ENCODE measurements at places on chromosomes 16 and 17.

GRCh38 chr16:88907768-88908167, 41.3 kb upstream of the PABPN1L start:
- DNase-seq: no peak

DNA sequence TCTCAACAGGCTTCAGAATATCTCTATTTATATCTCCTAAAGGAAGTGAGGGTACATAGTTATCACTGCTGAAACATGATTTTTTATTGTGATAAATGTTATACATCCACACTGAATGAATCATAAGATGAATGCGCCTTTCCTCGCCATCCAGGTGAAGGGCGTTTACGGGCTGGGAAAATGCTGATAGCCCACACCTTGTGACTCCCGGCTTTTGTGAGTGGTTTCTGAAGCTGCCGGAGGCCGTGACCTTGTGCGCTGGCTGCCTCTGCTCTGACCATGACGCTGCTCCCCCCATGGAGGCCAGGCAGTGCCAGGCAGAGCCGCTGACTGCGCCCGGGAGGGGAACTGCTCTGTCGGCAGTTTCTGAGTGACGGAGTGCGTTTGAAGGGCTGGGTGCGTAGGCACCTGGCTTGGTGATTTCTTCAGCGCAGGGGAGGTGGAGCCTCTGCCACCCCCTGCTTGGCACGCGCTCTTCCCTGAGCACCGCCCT, 97.2 kb downstream of the RAP1GAP2 start:
- no peak for DNase-seq

DNA sequence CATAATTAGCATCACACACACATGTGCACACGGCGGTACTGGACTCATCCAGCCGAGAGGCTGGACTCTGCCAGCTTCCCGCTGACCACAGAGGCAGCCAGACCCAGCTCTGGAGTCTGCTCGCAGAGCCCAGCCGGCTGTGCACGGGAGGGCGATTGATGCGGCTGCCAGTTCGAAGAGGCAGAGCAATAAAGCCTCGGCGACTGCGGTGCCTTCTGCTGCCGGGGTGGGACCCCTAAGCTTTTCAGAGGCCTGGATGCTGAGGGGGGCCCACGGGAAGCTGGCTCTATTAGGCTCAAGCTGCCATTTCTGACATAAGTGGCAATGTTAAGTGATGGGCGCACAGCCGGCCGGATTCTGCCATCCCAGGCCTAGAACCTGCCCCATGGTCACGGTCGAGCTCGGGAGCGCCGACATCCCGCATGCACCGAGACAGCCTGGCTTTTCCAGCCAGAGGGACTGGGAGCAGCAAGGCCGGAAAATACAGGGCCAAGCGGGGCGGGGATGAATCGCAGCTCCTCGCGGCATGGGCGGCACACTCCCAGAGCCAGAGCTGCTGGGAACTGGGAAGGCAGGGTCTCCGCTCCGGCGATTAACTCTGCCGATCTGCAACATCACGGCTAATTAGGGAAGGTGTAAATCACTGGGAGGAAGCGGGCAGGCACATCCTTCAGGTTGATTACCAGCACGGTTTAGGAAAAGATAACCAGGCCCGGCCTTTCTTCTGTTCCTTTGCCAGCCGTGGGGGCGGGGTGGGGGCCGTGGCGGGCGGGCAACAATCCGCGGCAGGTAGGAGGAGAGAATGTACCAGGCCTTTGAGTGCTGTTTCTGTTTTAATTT, 57.7 kb downstream of the TBC1D16 start:
- DNase-seq: no peak

DNA sequence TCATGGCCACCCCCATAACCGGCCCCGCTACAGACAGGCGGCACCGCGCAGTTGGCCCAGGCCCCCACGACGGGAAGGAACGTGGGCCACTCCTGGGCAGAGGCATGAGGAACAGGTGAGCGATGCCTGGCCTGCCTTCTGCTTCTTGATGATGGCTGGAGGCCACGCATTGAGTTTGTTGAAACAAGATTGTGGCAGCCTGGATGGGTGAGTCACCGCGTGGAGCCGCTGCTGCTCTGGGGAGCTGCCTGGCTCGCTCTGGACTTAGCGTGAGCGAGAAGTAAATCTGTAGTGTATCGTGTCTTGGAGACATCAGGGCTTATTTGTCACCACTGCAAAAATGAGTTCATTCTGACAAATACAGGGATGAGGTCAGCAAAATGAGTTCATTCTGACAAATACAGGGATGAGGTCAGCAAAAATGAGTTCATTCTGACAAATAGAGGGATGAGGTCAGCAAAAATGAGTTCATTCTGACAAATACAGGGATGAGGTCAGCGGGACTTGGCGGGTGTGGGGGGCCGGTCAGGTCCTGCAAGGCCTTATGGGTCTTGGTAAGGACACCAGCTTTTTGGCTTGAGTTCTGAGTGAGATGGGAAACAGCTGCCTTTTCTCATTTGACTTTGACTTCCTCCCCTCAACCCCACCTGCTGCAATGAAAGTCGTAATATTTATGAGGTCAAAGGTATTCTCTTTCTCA, 93.0 kb downstream of the SEC14L1 start:
- no peak for DNase-seq

DNA sequence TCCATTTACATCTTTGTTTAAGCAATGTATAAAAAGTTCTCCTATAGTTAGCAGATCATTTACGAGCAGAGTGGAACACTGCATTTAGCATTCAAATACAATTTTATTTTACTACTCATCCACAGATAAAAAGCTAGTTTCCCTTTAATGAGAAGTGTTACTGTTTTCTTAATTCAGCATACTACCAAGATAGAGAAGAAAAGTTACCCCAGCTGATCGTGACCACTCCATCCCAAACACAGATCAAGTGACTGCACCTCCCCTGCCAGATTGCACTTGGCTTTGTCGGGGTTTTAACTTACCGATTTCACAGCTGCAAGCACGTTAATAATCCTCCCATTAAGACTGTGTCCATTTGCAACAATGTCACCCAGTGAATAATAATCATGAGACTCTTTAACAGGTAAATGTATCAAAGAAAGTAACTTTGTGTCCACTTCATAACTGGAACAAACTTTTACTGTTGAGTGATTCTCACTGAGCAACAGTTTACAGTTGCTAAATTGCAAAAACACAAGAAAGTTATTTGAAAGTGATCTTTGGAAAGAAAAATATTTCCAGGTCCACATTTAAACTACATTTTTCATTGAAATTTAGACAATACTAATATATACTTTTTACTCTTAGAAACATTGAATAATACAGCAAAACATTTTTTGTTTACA, 14.4 kb downstream of the MEIOB start:
- DNase-seq: no peak

DNA sequence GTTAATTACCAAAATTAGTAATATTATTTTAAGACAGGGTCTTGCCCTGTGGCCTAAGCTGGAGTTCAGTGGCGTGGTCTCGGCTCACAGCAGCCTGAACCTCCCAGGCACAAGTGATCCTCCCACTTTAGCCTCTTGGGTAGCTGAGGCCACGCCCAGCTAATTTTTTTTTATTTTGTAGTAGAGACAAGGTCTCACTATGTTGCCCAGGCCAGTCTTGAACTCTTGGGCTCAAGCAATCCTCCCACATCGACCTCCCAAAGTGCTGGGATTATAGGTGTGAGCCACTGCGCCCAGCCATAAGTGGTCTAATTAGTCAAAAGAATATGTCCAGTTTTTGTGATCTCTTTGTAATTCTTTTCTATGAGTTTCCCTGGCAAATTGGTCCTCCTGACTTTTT, 12.0 kb upstream of the CFDP1 start:
- no peak for DNase-seq

- DNase-seq: no peak
These were observed 22.7 kb downstream of the HAPSTR1 start for GRCh38 chr16:9114112-9114511.

GRCh38 chr17:31674717-31675349, 184.2 kb downstream of the COPRS start:
- DNase-seq: no peak

DNA sequence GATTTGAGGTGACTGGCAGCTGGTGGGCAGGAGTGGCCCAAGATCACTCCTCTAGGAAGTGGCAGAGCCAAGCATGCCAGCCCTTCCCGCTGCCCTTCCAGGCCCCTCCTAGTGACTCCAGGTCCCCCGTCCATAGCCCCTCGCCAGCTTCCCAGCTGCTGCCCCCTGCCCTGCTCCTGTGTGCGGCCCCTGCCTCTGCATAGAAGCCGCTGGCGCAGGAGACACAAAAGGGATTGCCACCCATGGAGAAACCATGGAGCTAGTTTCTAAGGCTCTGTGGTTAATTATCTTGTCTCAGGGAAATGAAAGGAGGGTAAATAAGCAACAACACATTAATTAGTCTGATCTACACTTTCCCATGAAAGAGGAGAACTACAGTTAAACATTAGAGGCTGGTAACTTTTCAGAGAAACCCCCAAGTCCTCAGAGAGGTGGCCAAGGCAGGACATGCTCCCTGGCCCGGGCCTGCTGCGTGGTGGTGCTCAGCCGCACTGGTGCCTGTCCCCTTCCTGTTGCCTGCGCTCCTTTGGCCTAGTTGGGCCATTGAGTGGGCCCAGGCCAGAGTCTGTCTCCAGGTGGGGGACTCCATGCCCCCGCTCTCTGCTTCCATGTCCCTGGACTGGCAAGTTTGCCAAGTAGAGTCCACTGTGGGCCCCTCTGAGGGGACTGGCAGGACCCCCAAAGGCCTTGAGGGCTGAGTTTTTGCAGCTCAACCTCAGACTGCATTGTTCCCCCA, 65.2 kb downstream of the PRMT7 start:
- no peak for DNase-seq

- DNase-seq: no peak
These were observed 179.2 kb downstream of the IRF8 start for GRCh38 chr16:86078121-86078600.

GRCh38 chr17:34140006-34140405, 115.1 kb upstream of the CCL2 start:
- no peak for DNase-seq

DNA sequence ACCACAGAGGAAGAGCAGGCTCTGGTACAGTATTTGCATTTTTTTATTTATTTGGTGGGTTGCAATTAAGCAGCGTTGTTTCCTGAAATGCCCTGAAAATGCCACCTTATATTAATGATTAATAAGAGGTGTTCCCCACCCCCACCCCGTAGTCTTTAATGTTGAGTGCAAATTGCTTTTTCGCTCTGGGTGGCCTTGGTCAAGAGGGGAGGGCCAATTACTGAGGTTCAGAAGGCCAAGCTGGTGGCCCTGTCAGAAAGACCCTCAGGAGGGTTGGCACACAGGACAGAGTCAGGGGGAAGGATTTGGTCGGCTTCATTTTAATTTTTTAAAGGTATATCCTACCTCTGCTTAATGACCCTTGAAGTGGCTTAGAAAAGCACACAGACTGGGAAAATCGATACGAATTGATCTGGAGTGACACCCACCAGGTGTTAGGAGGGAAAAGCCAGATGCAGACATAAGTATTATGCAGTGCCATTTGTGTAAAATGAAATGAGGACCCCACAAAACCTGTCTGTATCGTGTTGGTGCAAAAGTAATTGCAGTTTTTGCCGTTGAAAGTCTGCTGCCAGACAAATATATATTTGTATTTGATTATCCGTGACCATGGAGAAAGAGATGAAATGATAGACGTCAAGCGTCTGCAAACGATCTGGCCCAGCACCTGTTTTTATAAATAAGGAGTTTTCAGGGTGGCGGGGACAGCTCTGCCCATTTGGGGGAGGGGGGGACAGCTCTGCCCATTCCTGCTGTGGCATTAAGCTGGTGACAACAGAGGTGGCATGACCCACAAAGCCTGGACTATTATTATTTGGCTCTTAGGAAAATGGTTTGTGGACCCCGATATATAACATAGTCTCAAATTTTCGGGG, 143.8 kb upstream of the PLCG2 start:
- DNase-seq: no peak

DNA sequence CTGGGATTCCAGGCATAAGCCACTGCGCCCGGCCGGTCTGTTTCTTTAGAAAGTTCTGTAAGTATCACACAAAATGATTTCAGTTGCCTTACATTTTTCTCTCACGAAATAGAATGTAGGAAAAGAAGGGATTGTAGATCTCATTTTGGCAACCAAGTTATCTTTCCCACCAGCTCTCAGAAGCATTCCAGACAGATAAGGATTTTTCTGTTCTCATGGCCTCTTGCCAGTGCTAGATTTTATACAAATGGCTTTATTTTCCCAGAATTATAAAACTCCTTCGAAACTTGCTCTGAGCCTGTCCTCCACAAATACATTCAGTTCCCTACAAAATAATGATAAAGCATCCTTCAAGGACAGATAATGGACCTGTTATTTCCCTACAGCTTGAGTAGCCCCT, 46.9 kb downstream of the LCMT1 start:
- no peak for DNase-seq

DNA sequence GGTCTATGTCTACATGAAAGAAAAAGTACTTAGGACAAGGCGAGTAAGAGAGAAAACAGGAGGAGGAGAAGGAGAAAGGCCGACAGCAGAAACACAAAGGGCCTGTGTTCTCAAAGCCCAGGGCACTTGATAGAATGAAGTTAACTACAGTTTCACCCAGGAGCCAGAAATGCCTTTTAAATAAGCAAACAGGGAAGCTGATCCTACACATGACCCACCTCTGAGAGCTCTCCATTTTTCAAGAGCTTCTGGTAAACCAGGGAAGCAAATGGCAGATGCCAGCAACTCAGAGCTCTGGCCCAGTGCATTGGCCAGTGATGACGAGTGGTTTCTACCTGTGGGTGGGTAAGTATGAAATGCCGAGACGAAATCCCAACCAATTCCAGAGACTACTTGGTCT, 163.4 kb downstream of the ZFHX3 start:
- DNase-seq: no peak

GRCh38 chr17:27862004-27862403, 31.2 kb downstream of the LYRM9 start:
- DNase-seq: no peak

DNA sequence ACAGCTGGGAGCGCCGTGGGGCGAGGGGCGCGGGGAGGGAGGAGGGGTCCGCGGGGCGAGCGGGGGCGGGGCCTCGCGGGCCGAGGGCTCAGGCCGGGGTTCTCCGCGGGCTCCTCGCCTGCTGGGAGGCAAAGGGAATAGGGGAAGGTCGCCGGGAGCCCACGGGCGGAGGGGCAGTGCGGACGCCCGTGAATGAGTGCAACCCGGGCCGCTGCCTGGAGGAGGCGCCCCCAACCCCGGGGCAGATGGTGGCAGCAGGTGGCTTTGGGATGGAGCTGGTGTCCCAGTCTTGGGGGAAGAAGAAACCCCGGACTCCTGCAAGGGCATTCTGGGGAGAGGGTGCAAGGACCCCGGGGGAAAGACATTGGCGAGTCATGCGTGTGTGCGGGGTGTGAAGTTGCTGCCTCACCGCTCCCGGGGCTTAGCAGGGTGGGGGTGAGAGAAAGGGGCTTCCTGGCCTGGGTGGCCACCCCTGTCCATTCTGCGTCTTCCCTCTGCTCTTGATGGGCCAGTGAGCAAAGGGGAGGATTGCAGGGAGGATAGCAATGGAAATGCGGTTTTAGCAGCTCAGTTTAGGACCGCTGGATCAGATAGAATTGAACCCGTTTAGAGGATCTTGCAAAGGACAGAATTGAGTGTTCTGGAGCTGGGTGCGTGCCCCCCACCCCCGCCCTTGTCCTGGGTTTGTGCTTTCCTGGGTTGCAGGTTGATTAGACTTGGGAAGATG, 526 bp downstream of the KIAA0513 start:
- DNase-seq: no peak
